Stimulated activated CD8-positive, alpha-beta memory T cell treated with anti-CD3 and anti-CD28 coated beads, Interleukin-4, amount 100 ng/mL, for 4 hours (primary cell): ENCODE measurements at places on chromosomes 5 and 9.

DNA sequence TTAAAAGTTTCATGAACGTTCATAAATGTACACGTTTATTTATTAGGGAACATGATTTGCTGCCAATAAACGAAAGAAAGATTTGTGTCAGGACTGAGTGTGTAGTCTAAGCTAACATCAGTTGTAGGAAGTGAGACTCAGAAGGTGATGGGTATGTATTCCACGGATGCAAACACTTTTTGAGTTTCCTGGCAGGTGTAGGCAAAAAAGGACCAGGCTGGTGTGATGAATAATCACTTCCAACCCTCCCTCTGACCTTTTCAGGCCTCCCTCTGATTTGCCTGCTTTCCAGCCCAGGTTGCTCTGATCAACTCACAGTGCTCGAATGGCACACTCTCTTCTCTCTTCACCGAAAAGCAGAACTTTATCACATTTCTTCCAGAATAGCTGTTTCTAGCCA, 51.8 kb downstream of the BASP1 start:
- DNase-seq: no peak

GRCh38 chr5:142399891-142400290, 75.1 kb upstream of the SPRY4 start:
- DNase-seq: no peak

DNA sequence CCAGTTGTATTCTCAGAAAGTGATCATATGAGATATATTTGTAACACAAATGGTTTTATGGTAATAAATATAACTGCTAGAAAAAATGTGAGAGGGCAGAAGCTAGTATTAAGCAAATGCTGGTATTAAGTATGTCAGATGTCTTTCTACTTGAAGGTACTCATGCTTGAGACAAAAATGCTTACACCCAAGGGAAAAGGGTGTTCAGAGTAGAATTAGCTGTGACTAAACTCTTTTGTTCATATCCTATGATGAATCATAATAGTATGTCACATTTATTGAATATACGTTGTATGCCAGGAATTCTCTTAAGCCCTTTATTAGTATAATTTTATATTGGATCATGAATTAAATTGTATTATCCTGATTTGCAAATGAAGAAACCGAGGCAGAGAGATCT, 2.2 kb downstream of the ADGRV1 start:
- no peak for DNase-seq

- DNase-seq: no peak
Observed at GRCh38 chr9:70127036-70127435, 83.4 kb downstream of the MAMDC2 start.

- DNase-seq: no peak
Observed at GRCh38 chr9:81690251-81690851, 1.0 kb upstream of the TLE1 start.

GRCh38 chr9:137697832-137698231, 79.0 kb downstream of the EHMT1 start:
- DNase-seq: no peak

DNA sequence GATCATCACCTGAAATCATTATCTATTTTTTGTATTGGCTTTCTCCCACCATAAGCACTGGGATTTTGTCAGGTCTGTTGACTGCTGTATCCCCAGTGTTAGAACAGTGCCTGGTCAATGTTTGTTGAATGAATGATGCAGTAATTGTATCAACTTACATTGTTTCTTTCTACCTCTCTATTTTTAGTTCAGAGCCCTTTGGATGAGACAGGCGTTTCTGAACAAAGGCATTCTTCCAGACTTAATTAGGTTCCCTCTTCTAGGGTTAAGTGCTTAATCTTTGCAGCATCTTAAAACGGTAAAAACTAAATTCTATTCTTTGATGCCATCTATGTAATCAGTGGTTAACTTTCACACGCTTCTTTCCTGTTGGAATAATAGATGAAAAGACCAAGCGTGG, 26.3 kb downstream of the SLC44A1 start:
- DNase-seq: no peak

DNA sequence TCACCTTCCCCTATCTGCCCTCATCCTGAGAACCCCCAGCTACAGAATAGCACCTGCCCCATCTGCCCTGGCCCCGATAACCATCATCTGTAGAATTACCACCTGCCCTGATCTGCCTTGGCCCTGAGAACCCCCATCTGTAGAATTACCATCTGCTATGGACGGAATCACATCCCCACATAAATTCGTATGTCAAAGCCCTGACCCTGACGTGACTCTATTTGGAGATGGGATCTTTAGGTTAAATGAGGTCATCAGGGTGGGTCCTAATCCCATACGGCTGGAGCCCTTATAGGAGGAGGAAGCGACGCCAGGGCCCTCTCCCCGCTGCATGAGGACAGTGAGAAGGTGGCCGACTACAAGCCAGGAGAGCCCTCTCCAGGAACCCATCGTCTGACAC, 32.6 kb downstream of the SARDH start:
- DNase-seq: no peak

DNA sequence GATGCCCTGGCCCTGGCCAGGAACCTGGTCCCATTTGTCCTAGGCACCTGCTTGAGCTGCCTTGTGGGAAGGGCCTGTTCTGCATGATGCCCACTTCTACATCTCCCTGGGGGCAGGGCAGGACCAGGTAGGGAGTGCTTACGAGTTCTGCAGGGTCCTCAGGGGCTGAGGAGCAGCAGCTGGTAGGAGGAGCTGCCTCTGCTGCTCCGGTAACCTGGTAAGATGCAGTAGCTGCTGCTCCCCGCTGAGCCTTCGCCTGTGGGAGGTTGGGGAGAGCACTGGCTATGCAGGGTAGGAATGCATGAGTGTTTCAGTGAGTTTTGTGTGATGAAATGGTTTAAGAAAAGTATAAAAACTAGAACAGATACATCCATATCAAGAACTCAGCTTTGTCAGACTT, 13.6 kb downstream of the LRRC8A start:
- no peak for DNase-seq
